Cortex of kidney (tissue), 1 donor: ENCODE measurements at places on chromosomes 13 and 19.

DNA sequence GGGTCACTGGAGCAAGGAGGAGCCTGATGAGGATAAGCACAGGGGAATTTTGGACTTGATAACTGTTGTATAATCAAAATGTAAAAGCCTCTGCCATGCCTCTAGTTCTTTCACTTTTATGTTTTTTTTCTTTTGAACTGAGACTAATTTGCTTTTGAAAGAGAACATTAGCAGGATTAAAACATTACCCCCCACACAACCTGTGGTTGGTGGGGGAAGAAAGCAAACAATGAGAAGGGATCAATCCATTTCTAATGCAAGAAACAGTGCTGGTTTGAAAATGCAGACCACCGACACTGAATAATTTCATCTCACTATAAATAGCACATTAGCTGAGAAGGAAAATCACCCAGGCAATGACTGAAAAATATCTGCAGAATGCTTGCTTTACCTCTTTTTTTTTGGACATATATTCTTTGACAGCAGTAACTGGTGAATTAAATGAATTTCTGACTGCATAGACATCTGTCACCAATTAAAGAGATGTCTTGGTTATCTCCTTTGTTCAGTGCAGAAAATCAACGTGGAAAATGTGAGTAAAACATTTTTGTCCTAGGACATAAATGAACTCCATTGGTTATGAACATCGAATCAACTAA, 48.6 kb upstream of the TRPC4 start:
- DNase-seq = no peak

DNA sequence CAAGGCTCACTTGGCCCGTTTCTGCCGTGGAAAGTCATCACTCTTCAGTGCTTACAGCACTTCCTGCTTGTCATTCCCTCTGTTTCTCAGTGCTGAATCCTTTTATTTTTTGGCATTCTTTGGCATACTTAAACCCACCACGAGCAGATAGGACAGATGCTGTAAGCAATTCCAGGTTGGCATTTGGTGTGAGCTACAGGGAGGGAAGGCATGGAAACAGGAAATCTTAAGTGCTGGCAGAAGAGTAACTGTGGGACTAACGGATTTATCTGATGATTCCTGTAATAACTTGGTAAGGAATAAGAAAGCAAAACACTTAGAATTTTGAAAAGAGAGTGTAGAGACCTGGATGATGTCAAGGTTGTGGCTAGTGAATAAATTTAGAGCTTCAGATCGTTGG, 273.4 kb downstream of the GPC6 start:
- no peak for DNase-seq

- DNase-seq = no peak
These were observed 168.1 kb downstream of the RBM26 start for GRCh38 chr13:79237981-79238380.

GRCh38 chr19:29401712-29402421, 123.9 kb upstream of the VSTM2B start:
- DNase-seq = no peak

- no peak for DNase-seq
These were observed 8.9 kb downstream of the RASGRP4 start for GRCh38 chr19:38417146-38417543.

DNA sequence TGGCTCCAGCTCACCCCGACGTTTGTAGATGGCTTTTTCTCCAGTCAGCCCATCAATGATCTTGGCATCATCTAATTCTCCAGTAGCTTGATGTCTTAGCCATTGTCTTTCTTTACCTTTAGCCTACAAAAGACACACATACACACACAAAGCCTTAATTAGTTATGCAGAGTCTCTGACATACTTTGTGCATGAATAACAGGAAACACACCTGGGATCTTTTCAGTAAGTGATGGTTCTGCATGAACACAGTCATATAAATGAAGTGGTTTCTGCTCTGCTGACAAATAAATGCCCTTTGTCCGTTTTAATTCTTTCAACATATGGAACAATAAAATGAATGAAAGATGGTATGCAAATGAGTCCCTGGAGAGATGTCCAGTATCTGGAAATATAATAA, 133.3 kb downstream of the RGCC start:
- DNase-seq = no peak

DNA sequence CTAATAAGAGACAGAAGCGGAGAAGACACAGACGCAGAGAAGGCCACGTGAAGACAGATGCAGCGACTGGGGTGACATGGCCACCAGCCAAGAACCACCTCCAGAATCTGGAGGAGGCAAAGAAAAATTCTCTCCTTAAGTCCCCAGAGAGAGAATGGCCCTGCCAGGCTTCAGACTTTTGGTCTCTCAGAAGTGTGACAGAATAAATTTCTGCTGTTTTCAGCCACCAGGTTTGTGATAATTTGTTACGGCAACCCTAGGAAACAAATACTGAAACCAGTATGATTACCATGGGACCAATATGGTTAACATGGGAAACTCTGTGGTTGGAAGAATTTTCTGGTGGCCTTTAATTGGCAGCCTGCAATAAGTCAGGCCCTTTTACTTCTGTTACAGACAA, 63.9 kb upstream of the DOCK9 start:
- no peak for DNase-seq

DNA sequence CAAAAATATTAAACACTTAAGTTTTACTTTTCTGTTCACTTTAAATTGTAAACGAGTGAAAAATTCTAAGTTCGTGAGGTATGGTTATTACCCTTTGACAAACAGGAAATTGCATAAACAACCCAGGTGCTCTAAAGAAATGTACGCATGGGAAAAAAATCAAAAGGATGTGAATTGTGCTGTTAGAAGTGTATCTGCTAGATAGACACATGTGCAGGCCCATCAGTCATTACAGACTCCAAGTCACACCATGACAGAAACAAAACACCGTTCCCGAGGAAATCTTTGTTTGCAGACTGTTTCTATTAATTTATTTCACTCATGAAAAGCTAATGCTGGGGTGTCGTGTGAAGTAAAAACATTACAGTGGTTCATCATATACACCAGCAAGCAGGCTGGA, 17.0 kb upstream of the DOCK9 start:
- no peak for DNase-seq

GRCh38 chr19:46935066-46935663, 74.4 kb downstream of the ARHGAP35 start:
- no peak for DNase-seq

- no peak for DNase-seq
These were observed 3.0 kb upstream of the NCCRP1 start for GRCh38 chr19:39193803-39194202.

GRCh38 chr13:79385694-79386093, 20.4 kb downstream of the RBM26 start:
- DNase-seq = no peak

DNA sequence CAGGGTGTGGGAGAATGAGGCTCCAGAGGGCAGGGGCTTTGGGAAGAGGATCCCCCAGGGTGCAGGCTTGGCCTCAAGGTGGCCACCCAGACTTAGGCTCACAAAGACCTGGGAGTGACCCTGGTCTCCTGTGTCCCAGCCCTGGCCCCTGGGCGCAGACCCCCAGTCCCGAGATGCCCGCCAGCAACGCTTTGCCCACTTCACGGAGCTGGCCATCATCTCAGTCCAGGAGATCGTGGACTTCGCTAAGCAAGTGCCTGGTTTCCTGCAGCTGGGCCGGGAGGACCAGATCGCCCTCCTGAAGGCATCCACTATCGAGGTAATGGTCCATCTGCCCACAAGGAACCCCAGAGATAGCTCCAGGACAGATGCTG, 2.6 kb downstream of the NR1H2 start:
- DNase-seq = no peak

GRCh38 chr13:46605825-46606554, 53.0 kb downstream of the LRCH1 start:
- DNase-seq = no peak

DNA sequence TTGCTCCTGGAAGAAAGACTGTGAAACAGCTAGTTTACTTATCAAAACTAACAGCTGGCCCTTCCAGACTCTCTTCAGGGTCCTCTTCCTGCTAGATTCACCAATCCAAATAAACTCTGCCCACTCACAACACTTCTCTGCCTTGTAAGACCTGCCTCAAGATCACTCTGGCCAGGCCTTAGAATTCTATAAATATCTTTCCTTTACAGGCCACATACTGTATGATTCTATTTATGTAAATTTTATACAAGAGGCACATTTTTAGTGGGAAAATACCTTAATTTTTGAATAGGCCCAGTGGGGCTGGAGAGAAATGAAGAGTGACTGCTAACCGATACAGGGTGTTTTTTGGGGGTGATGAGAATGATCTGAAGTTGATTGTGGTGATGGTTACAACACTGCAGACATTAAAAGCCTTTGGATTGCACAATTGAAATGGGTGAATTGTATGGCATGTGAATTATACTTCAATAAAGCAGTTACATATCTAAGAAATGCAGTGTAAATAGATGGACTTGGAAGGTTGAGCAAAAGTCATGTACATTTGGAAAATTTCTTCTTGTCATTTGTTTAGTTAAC, 141.8 kb downstream of the GPC5 start:
- no peak for DNase-seq
